CD4-positive, alpha-beta T cell treated with Interleukin-6 at 100 ng/mL for 8 hours (primary cell): ENCODE measurements at places on chromosomes 11 and 22.

DNA sequence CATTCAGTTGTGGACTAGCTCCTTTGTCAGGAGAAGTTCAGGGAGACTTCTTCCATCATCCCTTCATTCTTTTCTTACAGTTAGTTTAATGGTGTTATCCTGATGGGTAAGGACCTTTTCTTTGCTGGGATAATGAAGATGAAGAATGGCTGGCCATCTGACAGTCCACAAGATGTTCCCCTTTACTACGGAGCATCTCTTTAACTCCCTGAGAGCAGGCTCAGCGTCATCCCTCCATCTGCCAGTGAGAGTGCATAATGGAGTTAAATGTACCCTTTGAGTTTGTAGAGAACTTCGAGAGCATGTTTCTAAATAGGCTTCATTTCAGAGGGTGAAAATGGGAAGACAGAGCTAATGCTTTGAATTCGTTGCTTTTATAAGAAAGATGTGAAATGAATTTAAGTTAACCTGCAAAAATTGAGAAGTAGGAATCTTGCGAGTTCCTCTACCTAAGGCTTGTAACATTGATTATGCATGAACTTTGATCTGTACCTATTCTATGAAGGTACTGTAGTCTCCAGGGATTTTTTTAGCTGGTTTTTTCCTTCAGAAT lies 1.7 kb downstream of the EP300 start:
- DNase-seq: no peak

DNA sequence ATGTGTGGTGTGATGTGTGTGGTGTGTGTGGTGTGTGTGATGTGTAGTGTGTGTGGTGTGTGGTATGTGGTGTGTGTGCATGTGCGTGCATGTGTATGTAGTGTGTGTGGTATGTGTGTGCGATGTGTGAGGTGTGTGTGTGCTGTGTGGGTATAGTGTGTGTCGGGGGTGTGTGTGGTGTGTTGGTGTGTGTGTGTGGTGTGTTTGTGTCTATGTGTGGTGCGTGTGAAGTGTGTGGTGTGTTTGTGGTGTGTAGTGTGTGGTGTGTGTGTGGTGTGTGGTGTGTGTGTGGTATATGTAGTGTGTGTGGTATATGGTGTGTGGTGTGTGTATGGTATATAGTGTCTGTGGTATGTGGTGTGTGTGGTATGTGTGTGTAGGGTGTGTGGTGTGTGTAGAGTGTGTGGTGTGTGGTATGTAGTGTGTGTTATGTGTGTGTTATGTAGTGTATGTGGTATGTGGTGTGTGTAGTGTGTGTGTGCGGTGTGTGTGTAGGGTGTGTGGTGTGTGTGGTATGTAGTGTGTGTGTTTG lies 5.0 kb upstream of the PPP6R2 start:
- no peak for DNase-seq

- DNase-seq: peak; percentile 63
Observed at GRCh38 chr11:107858217-107859070, at the start of gene SLC35F2. SLC35F2 (minus strand) TSS chr11:107858787; CDS start chr11:107858767, 20 bp downstream.

GRCh38 chr11:110467556-110467955 lies 37.8 kb downstream of the FDX1 start:
- DNase-seq: no peak

DNA sequence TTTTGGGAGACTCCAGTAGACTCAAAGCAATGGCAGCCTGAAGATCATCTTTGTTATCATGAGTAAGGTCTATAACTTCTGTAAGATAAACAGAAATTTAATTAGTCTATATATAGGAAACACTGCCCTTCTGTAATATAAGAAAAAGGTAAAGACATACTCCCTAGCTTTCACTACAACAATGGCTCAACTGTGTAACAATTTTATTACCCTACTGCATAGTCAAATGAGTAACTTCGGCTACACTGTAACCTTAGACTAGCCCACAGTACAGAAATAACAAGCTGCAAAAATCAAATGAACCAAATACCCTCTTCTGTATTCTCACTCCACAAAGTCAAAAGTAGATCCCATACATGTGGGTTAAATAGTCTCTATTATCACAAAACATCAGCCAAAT lies 33.7 kb downstream of the USP28 start:
- DNase-seq: no peak

- DNase-seq: no peak
Observed at GRCh38 chr11:92048415-92048814, 176.2 kb upstream of the FAT3 start.

DNA sequence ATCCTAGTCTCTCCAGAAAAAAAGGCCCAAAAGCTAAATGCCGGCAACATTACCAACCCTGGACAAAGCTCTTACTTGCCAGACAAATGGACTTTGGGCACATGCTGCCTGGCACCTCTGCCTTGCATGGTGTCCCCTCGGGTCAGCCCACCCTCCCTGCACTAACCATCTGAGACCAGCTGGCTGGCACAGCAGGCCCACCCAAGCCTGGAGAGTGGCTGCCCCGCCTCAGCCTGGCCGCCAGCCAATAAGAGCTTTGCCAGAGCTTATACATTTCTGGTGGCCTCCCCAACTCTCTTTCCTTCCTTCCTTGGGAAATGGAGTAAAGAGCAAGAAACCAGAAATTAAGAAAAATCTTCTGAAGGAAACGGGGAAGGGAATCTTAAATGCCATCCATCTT lies 24.5 kb downstream of the MCHR1 start:
- DNase-seq: no peak

- DNase-seq: no peak
Observed at GRCh38 chr11:65571940-65572339, 398 bp upstream of the FAM89B start.

- DNase-seq: no peak
Observed at GRCh38 chr11:528815-529727, 6.3 kb downstream of the HRAS start.

DNA sequence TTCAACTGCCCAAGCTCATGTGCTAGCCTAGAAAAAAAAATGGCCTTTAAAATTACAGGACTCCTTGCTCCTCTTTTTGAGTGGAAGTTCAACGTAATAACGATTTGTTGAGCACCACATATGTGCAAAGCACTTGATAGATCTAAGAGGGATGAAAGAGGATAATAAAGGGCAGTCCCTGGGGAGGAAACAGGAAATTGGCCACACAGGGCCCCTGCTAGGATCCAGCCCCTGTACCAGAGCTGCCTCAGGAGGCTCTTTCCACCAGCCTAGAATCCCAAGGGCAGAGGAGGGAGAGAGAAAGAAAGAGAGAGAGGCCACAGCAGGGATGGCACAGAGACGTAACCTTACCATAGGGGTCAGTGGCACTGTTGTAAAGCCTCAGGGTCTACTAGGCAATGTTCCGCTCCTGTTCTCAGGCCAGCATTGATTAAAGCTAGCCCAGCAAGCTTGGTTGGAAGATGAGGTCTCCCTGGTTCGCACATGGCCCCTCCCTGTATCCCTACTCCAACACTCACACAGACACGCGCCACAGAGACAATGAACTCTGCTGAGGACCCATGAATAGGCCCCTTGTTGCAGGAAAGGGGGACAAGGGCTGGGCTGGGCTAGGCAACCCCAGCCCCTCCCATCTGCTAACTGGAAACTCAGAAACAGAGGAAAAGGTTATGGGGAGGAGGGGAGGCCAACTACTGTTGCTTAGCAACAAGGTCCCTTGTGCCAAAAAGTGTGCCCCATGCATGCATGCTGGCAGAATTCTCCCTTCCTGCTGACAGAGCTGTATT lies at the start of gene TMPRSS5:
Gene TMPRSS5, minus strand, starts transcription at position 438 of the 785 bp plus-strand sequence. Its CDS starts 84 bp downstream, at position 354.
- no peak for DNase-seq
